ENCODE measurements at places on chromosomes 2 and 18.

GRCh38 chr18:9147440-9148202 is 11.0 kb downstream of the ANKRD12 start:
- DNase-seq, result peak; percentile 59

DNA sequence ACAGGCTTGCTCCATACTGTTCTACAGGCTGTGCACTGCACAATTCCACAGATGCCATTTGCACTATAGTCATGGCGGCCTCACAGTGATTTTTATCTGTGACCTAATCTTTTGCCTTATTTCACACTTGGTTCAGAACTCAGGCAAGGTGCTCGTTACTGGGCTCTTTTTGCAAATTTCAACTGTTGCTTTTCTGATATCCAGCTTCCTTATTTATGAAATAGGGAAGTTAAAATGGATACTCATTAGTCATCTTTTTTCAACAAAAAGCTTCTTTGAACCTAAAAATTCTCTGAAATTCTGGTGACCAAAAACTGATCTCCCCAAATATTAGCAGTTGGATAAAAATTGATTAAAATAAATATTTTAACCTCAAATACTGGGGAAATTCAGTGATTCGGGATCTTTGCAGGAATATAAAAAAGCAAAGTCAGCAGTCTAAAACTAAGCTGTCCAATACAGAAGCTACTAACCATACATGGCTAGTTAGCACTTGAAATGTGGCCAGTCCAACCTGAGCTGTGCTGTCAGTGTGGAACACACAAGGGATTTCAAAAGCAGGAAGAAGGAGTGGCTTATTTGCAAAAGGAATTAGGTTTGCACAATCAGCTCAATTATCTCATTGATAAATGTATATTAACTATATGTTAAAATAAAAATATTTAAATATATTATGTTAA is 134.4 kb downstream of the COL4A4 start:
- DNase-seq, result no peak

DNA sequence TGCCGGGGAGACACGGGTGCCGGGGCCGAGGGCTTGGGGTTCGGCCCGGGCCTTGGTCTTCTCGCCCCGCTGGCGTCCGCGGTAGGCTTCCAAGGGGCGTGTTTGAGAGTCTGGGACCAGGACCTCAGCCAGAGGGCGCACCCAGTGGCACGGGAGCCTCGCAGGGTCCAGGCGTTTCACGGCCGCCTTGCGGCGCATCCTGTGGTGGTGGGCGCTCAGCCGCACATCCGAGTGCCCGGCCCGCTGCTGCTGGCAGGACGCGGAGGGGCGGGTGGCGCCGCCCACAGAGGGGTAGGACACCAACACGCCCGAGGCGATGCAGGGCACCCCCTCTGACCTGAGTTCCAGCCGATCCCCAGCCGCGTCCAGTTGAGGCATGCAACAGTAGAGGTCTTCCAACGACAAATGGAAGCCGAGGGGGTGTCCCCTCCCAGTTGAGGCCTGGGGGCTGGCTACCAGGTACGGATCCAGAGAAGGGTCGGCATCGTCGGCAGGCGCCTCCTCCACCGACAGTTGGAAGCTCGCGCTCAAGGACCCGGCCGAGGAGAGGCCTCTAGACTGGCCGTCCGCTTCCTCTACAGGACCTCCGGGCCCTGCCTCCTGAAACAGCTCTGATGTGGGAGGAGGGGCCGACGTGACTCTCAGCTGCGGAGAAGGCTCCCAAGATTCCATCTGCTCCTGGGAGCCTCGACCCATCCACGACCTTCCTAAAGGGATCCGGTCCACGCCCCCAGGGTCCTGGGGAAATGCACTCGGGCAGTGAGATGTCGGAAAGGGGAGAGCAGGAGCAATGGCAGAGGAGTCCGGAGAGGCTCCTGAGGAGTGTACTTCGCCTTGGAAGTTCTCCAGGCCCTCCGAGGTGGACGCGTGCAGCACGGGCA is 6.3 kb downstream of the C2orf81 start:
- no peak for DNase-seq

DNA sequence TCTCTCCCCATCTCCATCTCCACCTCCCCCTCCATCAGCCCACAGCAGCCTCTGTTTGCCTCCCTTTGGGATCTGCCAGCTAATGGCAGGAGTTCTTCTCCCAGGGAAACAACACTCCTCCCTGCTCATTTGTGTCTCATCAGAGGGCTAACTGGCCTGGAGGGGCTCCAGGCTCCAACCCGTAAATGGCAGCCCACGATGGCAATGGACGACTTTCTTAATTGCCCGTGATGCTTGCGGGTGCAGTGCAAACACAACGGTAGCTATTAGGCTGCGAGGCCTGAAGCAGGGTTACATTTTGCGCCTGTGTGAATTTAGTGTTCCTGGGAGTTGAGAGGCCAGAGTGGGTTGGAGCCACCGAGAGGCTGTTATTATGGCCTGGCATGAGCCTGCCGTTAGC is 285.1 kb downstream of the TNS1 start:
- DNase-seq, result no peak

- DNase-seq, result no peak
These were observed 385.2 kb upstream of the PIK3C3 start for GRCh38 chr18:41569867-41570266.

DNA sequence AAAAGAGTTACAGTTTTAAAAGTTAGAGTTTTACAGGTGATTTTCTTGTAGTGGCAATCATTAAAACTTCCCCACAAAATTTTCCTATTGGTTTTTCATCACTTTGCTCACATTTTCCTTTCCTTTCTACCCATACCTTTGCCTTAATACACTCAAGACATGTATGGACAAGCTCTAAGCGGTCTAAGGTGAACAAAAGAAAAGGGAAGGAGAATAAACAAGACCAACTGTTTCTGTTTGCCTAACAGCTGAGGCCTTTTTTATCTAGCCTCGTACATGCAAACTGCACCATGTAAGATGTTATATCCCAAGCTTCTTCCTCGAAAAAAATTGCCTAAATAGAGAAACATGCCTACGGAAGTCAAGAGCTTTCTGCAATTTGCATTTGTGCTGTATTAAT is 33.9 kb upstream of the TBC1D8 start:
- no peak for DNase-seq

DNA sequence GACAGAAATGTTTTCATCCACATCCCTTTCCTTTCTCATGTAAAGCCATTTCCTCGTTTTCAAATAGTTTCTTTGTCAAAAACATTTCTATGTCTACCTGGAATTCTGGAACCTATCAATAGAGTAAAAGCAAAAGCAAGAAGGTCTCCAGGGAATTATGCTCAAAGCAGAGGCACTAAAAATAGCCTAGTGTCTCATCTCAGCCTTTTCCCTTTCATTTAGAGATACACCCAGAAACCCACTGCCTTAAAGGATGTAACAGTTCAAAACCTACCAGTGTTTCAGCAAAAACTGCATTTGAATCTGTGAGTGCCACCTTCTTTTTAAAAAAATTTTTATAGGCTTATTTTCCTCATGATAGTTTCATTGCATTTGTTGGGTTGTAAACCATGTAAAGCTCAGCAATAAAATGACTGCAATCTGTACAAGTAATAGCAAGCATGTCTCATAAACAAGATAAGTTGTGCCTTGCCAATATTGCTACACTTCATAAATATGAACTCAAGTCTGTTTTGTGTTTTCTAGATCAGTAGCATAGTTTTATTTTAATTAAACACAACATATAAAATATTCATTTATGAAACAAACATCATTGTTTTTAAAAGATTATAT is 927.3 kb upstream of the ACVR2A start:
- no peak for DNase-seq

DNA sequence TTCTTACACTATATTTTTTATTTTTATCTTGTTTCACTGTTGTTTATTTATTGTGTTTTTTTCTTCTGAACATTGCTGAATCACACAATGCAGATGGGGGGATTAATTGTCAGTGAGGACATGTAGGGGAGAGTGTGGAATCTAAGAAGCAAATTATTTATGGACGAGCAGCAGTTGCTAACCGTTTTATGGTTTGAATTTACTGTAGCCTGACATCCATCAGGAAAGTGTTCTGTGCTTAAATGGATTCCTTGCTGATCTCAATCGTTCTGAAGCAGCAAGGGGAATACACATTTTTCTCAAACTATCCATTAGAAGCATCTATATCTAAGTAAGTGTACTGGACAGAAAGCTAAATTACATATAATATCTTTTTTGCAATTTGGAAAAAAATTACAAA is 119.5 kb downstream of the CD8B2 start:
- no peak for DNase-seq

DNA sequence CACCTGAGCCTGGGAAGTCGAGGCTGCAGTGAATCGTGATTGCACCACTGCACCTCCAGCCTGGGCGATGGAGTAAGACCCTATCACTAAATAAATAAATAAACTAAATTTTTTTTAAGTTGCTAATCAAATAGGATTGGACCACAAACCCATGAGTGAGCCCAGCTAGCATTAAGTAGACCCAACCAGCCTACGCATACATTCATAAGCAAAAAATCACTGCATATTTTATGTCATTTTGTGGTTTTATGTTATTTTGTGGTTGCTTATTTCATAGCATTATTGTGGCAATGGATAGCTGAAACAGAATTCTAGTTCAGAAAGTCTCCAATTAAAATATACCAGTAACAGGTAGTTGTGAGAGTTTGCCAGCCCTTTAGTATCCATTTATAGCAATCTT is 29.1 kb upstream of the ZC3H15 start:
- no peak for DNase-seq
